ENCODE measurements at places on chromosomes 13 and 19. TPM values are rescaled to one million over a fixed set of nuclear protein-coding genes. Genes with fewer than 3 reads are reported as not detected.

The SIAH3 gene
- not detected for total RNA-seq

The SHISA2 gene
- total RNA-seq, result not detected

The ZNF208 gene
- not detected for total RNA-seq

The GSX1 gene
- total RNA-seq, result not detected

The SBK2 gene
- total RNA-seq, result 2.9 TPM

The SGCG gene
- total RNA-seq, result not detected

The GFY gene
- total RNA-seq, result 0.18 TPM

The CYP2A6 gene
- not detected for total RNA-seq

The RINL gene
- 2.2 TPM for total RNA-seq

The SHKBP1 gene
- total RNA-seq, result 152 TPM

The KLF5 gene
- total RNA-seq, result 36.8 TPM

The TTYH1 gene
- 0.27 TPM for total RNA-seq

The IL11 gene
- total RNA-seq, result 100 TPM

The ZNF492 gene
- total RNA-seq, result not detected
